ENCODE measurements at places on chromosomes 5 and 9. TPM values are rescaled to one million over a fixed set of nuclear protein-coding genes. Genes with fewer than 3 reads are reported as not detected.

ADAMTS19 gene
- total RNA-seq, result 0.26 TPM

SLC22A4 gene
- total RNA-seq, result not detected

- no peaks in the 10 kb centered on the region for H3K27me3 ChIP-seq
- H3K36me3 ChIP-seq, result no peaks in the 10 kb centered on the region
- H3K4me1 ChIP-seq, result no peaks in the 10 kb centered on the region
- DNase-seq, result no peak
- no peak overlapping the region for H3K4me3 ChIP-seq
These were observed 115.2 kb downstream of the EFNA5 start for GRCh38 chr5:107555425-107556090.

DNA sequence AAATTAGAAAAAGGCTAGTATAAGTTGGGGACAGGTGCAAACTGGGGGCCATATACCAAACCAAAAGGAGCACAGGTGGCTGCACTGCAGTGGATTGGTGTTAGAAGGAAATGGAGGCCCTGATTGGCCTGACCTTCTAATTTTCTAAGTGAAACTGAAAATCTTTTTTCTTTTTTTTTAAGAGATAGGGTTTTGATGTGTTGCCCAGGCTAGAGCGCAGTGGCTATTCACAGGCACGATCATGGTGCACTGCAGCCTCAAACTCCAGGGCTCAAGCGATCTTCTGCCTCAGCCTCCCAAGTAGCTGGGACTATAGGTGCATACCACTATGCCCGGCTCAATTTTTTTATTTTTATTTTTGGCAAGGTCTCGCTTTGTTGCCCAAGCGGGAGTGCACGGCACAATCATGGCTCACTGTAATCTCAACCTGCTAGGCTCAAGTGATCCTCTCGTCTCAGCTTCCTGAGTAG lies 9.8 kb upstream of the CCDC69 start:
- no peaks in the 10 kb centered on the region for H3K27me3 ChIP-seq
- H3K4me3 ChIP-seq, result no peak overlapping the region
- H3K36me3 ChIP-seq, result no peaks in the 10 kb centered on the region
- H3K4me1 ChIP-seq, result peaks cover 20% of the 10 kb centered on the region
- no peak for DNase-seq

GRCh38 chr9:68975365-68976043 lies 38.4 kb downstream of the PRKACG start:
- H3K4me1 ChIP-seq, result peaks cover 32% of the 10 kb centered on the region
- no peaks in the 10 kb centered on the region for H3K27me3 ChIP-seq
- H3K4me3 ChIP-seq, result no peak overlapping the region

DNA sequence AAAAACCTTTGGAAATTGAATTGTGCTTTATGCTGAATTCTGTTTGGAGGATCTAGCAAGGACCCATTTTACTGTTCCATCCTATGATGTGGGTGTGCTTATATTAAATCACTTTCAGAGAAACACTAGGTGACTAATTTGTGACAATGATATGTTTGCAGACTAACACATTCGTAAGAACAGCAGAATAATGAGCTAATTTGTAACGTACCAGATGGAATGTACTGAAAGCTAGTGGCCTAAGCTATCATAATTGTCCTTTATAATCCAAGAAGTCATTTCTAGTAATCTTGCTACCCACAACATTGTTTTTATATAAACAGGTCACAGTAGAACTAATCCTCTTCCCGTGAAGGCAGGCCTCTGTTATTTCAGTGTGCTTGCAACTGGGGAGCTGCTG lies 292.5 kb downstream of the PDE4D start:
- no peak overlapping the region for H3K27ac ChIP-seq
- H3K4me1 ChIP-seq, result no peaks in the 10 kb centered on the region
- DNase-seq, result no peak
- H3K36me3 ChIP-seq, result no peaks in the 10 kb centered on the region
- no peak overlapping the region for H3K4me3 ChIP-seq

GRCh38 chr9:86202338-86202882 lies 57.0 kb downstream of the C9orf153 start:
- no peak overlapping the region for H3K27ac ChIP-seq
- no peaks in the 10 kb centered on the region for H3K27me3 ChIP-seq
- no peaks in the 10 kb centered on the region for H3K36me3 ChIP-seq
- H3K4me1 ChIP-seq, result no peaks in the 10 kb centered on the region
- H3K4me3 ChIP-seq, result no peak overlapping the region

DNA sequence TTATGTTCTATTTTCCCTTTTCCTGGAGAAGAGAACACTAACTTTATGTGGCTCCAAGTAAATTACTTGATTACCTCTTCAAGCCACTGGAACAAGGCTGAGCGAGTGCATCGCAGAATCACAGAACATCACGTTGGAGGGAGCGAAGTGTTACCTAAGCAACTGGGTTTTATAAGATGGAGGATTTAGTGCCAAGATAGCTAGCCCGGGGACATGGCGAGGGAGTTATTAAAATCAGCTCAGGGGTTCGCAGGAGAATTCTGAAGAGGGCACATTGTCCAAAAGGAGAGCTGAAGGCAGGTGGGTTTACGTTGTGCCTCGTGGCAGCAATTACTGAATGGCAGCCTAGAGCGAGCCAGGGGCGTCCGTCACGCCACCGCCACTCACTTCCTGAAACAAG lies 563.2 kb upstream of the ADAMTS16 start:
- H3K27ac ChIP-seq, result no peak overlapping the region
- no peaks in the 10 kb centered on the region for H3K27me3 ChIP-seq
- no peak for DNase-seq
- no peaks in the 10 kb centered on the region for H3K4me1 ChIP-seq
- no peaks in the 10 kb centered on the region for H3K36me3 ChIP-seq

DNA sequence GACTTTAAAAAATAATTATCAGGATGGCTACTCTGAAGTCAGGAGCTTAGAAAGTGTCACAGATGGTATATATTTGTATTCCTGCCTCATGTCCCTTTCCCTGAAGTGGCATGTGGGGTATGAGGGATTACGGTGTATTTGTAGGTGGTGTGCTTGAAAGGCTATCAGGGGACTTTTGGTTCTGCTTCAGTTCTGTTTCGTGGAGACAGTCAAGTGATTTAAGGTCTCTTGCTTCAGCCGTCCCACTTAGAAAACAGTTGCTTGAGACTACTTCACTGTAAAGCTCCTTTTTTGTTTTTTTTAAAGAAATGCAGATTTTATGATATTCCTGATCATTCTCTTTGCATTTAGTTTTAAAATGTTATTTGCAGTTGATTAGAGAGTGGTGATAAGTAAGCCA lies 18.3 kb downstream of the PARP8 start:
- H3K36me3 ChIP-seq, result no peaks in the 10 kb centered on the region
- H3K27ac ChIP-seq, result no peak overlapping the region
- H3K27me3 ChIP-seq, result no peaks in the 10 kb centered on the region
- no peak overlapping the region for H3K4me3 ChIP-seq
- no peak for DNase-seq
